ENCODE measurements at places on chromosomes 16 and 17.

DNA sequence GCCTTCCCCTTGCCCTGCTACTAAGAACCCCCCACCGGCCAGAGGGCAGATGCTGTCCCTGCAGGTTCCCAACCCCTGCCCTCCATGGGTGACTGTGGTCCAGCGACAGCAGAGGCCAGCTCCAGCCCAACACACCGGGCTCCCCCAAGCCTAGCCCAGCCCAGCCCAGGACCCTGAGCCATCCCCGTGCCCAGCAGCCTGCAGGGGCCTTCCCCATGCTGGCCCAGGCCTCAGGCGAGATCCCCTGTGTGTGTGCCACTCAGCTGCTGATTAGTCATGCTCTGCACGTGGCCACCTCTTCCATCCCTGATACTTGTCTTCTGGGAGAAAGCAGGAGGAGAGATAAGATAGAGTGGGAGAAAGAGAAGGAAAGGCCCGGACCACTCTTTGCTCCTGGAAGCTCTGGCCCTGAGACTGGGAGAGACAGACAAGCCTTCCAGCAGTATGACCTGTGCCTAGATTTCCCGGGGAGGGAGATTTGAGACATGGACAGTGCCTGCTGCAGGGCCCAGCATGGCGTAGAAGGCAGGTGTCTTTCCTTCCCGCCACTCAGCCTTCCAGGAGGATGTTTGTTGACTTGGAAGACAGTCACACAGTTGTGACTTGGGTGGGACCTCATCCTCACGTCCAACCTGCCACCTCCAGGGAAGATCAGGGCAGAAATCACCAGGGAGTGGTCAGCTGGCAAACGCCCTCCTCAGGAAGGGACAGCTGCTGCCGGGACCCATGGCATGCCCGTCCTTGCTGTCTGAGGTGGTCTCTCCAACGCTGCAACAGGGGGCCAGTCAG, 41.3 kb upstream of the RASD1 start:
- no peak for DNase-seq

DNA sequence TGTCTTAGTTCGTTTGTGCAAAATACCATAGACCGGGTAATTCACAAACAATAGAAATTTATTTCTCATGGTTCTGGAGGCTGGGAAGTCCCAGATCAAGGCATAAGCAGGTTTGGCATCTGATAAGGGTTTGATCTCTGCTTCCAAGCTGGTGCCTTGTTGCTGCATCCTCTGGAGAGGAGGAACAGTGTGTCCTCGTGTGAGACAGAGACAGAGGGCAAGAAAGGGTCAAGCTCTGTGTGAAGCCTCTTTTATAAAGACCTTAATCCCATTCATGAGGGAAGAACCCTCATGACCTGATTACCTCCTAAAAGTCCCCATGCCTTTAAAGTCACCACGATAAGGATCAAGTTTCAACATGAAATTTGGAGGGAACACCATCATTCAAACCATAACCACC, 55.8 kb upstream of the TANC2 start:
- no peak for DNase-seq

DNA sequence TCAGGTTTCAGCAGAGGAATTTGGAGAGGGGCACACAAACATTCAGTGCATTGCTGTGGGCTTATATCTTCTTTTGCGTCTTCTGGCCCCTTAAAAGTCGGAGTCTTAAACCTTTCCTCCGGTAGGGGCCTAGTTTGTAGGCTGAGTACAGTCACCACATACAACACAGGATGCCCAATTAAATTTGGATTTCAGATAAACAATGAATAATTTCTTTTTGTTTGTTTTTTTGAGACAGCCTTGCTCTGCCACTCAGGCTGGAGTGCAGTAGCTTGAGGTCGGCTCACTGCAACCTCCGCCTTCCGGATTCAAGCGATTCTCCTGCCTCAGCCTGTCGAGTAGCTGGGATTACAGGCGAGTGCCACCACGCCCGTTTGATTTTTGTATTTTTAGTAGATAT, 26.7 kb upstream of the ADORA2B start:
- no peak for DNase-seq

- DNase-seq, result no peak
These were observed 6.4 kb downstream of the CD300LB start for GRCh38 chr17:74524653-74525464.

- DNase-seq, result no peak
These were observed 84.6 kb downstream of the KANSL1 start for GRCh38 chr17:46108550-46109110.

DNA sequence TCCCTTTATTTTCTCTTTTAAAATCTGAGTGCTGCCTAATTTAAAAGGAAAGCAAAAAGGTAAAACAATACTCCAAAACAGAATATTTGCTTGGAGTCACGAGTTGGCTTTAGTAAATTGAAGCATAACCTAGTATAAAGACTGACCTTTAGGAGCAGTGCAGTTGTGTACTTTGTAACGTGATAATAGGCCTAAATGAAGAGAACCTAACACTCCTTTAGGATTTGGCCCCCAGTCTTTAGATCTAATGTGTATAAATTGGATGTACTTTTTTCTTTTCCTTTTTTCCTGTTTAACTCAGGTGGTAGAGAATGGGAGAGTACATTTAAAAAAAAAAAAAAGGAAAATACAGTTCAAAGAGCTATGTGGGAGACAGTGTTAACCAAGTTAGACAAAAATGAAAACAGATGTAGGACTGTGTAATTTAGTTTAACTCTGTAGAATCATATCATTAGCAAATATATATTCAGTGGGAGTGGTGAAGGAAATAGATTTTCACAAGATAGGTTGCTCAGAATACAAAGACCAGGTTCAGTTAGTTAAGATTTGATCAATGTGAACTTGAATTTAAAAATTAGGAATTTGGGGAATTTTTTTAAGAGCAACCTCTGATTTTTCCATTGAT, 16.8 kb downstream of the CPD start:
- no peak for DNase-seq

- peak; percentile 64 for DNase-seq
These were observed 42.5 kb downstream of the PLCG2 start for GRCh38 chr16:81821436-81822128.

DNA sequence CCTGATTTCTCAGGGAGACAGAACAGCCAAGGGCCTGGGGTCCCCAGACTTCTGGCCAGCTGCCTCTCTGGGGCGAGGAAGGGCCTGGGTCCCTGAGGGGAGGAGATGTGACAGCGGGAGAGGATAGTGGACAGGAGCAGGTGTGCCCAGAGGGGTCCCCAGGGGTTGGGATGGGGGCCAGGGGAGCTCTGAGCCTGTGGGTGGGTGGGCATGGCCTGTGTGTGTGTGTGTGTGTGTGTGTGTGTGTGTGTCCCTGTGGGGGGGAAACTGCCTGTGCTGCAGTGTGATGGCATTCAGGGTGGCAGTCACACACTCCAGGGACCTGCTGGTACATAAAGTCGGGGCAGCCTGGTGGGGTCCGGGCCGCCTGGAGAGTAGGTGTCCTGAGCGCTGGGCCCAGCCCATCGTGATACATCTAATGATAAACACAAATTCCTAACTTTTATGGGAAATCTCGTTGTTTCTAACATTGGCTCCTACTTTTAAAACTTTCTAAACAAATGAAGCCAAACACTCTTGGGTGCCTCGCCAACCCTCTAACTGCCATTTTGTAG, 1.4 kb downstream of the ITGB4 start:
- DNase-seq, result no peak

GRCh38 chr16:83602761-83603722, 204.7 kb upstream of the HSBP1 start:
- DNase-seq, result no peak

GRCh38 chr17:50829332-50829731, 6.1 kb upstream of the WFIKKN2 start:
- DNase-seq, result no peak

- DNase-seq, result peak; percentile 42
These were observed 2.4 kb upstream of the TMEM204 start for GRCh38 chr16:1530883-1531637.

GRCh38 chr16:67460168-67460567, 20.8 kb downstream of the ATP6V0D1 start:
- no peak for DNase-seq

- no peak for DNase-seq
These were observed 17.4 kb downstream of the ADGRG1 start for GRCh38 chr16:57645691-57646387.

GRCh38 chr17:55416000-55416399, 5.6 kb downstream of the MMD start:
- peak; percentile 35 for DNase-seq

GRCh38 chr16:2983706-2984136, 3.5 kb upstream of the PKMYT1 start:
- DNase-seq, result peak; percentile 69

GRCh38 chr17:63505341-63505740, 17.8 kb upstream of the KCNH6 start:
- no peak for DNase-seq

DNA sequence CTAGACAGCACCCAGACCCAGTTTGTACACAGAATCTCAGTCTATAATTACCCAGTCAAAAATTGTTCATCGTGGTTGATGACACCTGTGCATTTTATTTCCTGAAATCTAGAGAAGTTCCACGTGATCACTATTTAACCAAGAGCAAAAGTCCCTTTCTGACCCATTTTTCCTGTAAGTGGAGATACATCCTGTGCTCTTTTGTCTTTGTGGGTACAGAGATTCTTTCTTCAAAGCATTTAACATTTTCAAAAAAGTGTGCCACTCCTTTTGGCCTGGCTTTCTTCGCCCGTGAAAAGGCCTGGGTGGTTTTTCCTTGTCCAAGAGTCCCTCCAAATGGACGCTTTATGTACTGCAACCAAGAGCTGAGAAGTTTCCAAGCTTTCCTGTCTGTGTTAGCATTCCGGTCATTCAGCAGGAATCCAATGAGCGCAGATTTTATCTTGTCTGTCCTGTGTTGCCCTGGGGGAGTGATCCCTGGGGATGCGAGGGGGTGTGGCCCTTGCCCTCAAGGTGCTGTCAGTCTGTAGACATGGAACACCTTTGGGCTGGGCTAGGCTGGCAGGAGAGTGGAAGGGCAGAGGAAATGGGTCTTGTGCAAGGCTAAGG, 161.1 kb upstream of the CACNG5 start:
- peak; percentile 85 for DNase-seq

- DNase-seq, result no peak
These were observed 34.6 kb upstream of the MYOCD start for GRCh38 chr17:12631076-12631475.

- peak; percentile 17 for DNase-seq
These were observed 6.1 kb downstream of the ABCC3 start for GRCh38 chr17:50640686-50641351.

DNA sequence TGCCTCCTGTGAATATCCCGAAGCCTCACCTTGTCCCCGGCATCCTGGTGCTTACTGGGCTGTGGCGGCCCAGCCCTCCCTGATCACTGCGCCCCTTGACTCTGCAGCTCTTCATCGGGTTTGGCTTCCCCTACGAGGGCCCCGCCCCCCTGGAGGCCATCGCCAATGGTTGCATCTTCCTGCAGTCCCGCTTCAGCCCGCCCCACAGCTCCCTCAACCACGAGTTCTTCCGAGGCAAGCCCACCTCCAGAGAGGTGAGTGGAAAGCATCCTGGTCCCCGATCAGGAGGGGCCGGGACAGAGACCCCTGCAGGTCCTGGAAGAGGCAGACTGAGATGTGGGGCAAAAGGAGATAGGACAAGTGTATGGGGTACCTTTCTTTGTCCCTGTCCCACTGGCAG, 72.1 kb downstream of the MGAT5B start:
- DNase-seq, result no peak

GRCh38 chr17:64694207-64694606, 32.1 kb upstream of the SMURF2 start:
- DNase-seq, result no peak

- no peak for DNase-seq
These were observed 12.2 kb upstream of the COG7 start for GRCh38 chr16:23465179-23465578.

- no peak for DNase-seq
These were observed 36.3 kb downstream of the CDRT15 start for GRCh38 chr17:14200354-14200753.

DNA sequence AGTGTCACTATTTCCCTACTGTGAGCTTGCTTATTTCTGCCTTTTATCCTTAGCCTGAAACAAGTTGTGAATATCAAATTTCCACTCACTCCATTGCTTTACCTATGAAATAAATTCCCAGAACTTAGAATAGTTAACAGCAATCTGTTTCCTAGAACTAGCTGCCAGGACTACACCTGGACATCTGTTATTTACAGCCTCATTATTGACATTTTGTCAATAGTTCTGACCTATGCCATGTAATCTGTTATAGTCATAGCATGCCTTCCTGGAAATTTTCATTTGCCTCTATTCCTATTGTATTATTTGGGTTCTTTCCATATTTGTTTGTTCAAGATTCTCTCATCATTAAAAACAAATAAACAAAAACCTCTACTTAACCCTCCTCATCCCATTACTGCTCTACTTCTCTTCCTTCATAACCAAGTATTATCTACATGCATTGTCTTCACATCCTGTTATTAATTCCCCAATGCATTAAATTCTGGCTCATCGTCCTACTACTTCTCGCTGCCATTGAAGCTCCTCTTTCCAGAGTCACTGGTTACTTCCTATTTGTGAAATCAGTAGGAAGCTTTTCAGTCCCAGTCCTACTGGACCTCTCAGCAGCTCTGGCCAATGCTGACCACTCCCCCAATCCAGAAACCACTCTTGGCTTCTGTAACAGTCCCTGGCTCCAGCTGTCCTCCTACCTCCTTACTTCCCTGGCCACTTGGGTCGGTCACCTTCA, 55.3 kb downstream of the PIGL start:
- DNase-seq, result no peak

GRCh38 chr17:43871946-43872690, 25.1 kb downstream of the CD300LG start:
- no peak for DNase-seq

DNA sequence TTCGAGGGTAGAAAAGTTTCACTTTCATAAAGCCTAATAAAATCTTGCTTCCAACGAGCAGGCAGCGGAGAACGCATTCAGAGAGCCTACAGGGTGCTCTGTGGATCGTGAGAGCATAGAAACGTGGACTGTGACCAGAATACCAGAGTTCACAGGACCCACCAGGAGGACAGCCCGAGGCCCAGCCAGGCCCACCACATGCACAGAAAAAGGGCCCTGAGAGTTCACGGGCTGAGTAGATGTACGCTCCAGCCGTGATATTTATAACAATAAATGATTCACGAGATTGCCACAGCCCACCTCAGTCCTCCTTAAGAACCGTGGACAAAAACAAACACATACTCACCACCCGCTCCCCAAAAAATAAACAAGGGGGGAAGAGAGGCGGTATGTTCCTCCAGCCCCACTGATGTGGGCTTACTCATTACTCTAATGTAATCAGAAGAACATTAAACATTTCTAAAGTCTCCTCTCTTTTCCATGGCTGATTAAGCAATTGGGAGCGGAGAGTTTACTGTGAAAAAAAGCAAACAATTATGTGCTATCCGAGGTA, 207.2 kb downstream of the C16orf78 start:
- peak; percentile 54 for DNase-seq

DNA sequence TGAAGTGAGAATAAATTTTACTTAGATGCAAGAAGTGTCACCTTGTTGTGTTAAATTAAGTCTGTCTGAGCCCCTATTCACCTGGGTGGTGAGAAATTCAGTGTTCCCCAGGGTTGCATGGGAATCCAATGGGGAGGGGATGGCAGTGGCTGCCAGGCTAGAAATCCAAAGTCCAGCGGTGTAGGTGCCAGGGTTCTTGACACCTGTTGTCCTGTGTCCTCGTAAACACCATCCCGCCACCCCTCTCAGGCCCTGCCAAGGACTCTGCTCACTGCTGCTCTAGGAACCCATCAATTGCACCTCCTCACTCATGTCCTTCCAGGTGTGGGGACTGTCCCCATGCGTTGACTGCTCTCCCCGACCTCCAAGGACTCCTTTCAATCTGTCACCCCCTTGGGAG, 58.9 kb downstream of the CACNG5 start:
- no peak for DNase-seq

- no peak for DNase-seq
These were observed 699 bp upstream of the PVALEF start for GRCh38 chr17:81164371-81165245.
